ENCODE measurements at places on chromosomes 6 and 20.
A peak's percentile ranks its signal among the peaks of the same experiment; 100 is the strongest.

DNA sequence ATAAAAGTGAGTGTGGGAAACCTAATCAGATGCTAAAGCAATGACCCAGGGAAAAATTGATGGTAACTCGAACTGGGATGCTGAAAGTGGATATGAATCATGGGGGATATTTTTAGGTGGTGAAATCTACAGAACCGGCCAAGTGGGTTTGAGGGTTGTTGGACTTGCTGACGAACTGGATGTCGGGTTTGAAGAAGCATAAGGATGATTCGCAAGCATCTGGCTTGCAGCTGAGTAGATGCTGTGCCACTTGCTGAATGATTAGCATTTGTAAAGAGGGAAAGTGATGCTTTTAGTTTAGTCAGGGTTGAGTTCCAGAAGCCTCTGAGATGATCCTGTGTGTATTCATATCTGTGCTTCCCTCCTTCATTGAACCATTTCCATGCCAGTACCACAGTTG, 54.9 kb downstream of the UBR2 start:
- DNase-seq = no peak

GRCh38 chr6:39224523-39225182, 4.6 kb downstream of the KCNK5 start:
- no peak for DNase-seq

DNA sequence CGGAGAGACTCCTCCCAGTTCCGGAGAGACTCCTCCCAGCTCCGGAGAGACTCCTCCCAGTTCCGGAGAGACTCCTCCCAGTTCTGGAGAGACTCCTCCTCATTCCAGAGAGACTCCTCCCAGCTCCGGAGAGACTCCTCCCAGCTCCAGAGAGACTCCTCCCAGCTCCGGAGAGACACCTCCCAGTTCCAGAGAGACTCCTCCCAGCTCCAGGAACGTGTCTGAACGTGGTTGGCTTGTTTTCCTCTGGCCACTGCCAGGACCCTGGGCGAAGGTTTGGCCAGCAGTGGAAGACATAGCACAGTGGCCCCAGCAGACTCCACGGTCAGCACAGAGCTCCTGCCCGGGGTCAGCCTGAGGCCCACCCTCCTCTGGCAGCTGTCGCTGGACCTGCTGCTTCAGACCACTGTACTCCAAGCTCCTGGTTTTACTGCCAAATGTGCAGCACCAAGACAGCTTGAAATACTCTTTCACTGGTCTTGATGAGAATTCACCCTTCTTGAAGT, 122.3 kb upstream of the AFDN start:
- DNase-seq = no peak

- DNase-seq = no peak
Observed at GRCh38 chr20:18258126-18258860, 30.0 kb upstream of the ZNF133 start.

GRCh38 chr6:35267446-35267845, 7.9 kb downstream of the ZNF76 start:
- no peak for DNase-seq

DNA sequence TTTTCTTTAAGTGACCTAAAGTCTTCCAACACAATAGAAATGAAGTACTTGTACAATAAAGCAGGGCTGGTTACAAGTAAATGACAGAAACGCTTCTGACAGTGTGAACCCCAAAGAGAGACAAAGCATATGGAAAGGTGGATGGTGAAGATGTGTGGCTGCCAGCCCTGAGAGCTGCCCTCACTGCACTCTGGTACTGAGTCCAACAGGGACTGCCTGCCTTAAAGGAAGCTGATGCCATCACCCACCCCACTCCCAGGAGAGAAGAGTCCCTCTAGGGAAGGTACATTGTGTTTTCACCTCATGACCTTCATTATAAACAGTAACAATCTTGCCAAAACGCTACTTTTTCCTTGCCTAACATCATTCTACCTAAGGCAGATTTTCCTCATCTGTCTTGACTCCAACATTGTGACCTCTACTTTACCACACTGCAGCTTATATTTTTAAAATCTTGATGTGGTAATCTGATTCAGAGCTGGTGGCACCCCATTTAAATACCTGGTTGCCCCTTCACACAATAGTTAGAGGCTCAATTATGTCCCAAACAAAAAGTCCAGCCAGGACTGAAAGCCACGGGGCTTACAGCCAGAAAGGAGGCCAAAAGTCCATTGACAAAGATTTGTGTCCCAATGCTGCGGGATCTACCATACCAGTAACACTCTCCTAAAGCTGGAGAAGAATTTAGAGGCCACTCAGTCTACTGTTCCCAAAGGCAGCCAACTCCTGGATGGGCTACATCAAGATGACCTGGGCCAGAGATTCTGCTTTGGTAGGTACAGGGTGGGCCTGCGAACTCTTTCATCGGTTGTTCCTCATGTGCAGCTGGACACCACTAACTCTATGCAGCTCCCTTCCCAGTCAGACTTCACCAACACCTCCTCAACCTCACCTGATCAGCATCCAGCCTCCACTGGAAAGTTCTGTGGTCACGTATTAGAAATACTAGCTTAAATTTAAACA, 4.4 kb downstream of the APMAP start:
- no peak for DNase-seq

GRCh38 chr6:16196260-16196983, 42.0 kb upstream of the GMPR start:
- no peak for DNase-seq

GRCh38 chr20:17938871-17939619, 29.5 kb downstream of the SNX5 start:
- DNase-seq = peak; percentile 46

GRCh38 chr6:14966096-14966905, 279.6 kb upstream of the JARID2 start:
- no peak for DNase-seq

DNA sequence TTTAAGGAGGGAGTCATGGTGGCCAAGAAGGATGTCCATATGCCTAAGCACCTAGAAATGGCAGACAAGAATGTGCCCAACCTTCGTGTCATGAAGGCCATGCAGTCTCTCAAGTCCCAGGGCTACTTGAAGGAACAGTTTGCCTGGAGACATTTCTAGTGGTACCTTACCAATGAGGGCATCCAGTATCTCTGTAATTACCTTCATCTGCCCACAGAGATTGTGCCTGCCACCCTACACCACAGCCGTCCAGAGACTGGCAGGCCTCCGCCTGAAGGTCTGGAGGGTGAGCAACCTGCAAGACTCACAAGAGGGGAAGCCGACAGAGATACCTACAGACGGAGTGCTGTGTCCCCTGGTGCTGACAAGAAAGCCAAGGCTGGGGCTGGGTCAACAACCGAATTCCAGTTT, 115.0 kb downstream of the HFE start:
- DNase-seq = no peak

GRCh38 chr20:21601799-21602198, 87.9 kb upstream of the NKX2-2 start:
- DNase-seq = no peak

- no peak for DNase-seq
Observed at GRCh38 chr6:11223286-11223864, 9.1 kb downstream of the NEDD9 start.

GRCh38 chr6:92887871-92888270, 531.5 kb downstream of the EPHA7 start:
- no peak for DNase-seq

DNA sequence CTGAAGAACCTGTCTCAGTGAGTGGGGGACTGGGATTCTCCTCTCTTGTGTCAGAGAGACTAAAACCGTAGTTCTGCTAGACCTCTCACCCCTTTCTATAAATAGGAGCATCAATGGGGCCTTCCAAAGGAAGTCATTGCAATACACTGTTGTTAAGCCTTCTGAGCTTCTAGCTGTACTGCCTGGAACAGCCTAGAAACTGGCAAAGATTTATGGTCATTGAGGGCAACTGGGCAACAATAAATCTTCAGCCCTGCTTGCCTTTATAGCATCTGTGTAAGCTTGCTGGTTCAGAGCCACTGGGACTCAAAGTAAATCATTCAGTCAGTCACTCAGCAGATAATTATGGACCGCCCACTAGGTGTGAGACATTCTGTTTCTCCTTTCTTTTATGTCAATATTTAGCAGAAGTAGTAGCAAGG, 53.2 kb downstream of the PPP1R14C start:
- no peak for DNase-seq

DNA sequence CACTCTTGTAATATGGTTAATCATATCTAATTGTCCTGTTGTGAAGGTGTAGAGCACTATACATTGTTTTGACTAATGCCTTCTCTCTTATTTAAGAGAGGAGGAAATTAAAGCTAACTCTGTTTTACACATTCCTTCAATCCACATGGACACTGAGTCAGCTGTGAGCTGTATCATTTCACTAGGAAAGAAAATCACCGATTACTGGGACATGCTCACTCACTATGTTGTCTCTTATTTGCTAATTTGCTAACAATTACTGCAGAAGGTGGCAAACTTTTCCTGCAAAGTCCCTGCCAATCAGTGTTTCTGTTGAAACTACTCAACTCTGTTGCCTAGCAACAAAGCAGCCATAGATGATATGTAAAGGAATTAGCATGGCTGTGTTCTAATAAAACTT, 98.2 kb downstream of the BCAS1 start:
- no peak for DNase-seq

DNA sequence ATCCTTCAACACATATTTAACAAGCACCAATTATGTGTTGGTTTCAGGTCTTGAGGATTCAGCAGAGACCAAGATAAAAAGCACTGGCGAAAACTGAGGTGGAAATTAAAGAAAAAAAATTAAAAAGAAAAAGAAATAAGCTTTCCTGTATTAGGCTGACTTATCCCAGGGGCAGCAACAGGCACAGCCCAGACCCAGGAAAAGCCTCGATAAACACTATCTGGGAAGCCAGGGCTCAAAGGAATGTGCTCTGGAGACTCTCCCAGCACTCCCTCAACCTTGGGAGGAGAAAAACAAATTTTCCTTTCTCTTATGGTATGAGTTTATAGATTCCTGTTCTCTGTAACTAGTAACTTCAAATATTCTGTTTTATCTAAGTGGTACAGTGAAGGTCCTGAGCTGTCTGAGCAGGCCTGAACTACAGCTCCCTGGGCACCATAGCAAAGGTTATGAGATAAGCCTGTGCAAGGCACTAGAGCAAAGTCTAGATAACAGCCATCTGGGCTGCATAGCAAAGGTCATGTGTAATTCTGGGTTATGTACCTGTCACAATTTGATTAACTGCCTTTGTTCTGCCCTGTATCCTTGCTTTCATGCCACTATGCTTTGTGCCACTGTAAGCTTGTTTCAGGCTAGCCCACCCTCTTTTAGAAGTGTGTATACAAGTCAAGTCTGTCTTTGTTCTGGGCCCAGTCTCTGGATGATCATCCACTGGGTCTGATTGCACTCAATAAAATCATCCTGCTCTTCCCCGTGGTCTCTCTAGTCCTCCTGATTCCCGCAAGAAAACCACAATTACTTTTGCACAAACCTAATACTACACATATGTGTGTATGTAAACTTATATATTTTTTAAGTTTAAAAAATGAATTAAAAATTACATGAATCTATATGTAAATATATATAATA, 54.0 kb downstream of the IL22RA2 start:
- no peak for DNase-seq

GRCh38 chr20:35318502-35319157, 26.4 kb upstream of the FAM83C start:
- DNase-seq = no peak

DNA sequence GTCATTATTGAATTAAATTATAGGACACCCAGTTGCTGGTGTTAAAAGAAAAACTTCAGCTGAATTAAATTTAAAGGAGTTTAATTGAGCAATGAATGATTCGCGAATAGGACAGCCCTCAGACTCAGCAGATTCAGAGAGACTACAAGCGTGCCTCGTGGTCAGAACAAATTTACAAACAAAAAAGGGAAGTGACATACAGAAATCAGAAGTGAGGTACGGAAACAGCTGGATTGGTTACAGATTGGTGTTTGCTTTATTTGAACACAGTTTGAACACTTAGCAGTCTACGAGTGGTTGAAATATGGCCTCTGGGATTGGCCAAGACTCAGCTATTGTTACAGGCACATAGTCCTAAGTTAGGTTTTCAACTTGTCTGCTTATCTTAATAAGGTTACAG, 25.8 kb upstream of the TNFRSF21 start:
- DNase-seq = no peak

DNA sequence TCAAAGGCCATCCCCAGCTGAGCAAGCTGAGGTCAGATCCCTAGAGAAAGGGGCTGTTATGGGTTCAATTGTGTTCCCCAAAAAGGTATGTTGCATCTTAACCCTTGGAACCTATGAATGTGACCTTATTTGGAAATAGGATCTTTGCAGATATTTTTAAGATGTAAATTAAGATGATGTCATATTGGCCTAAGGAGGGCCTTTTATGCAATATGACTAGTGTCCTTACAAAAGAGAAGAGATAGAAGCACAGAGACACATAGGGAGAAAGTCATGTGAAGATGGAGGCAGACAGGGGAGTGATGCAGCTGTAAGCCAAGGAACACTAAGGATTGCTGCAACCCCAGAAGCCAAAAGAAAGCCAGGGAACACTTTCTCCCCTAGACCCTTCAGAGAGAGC, 144.3 kb upstream of the TAB2 start:
- no peak for DNase-seq

DNA sequence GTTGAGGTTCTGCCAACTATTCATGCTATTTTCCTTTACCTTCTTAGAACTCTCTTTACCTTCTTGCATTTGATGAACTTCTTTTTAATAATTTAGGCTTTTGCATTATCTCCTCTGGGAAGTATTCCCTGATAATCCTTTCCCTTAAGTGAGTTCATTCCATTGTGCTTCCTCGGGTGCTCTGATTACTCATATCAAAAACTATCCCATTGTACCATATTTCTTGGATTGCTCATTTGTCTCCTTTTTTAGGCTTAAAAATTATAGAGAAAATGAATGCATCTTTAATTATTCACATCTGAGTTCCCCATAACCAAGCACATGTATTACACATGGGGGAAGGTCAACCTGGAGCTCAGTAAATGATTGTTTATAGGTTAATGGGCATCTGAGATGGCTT, 2.5 kb downstream of the CALHM4 start:
- no peak for DNase-seq

DNA sequence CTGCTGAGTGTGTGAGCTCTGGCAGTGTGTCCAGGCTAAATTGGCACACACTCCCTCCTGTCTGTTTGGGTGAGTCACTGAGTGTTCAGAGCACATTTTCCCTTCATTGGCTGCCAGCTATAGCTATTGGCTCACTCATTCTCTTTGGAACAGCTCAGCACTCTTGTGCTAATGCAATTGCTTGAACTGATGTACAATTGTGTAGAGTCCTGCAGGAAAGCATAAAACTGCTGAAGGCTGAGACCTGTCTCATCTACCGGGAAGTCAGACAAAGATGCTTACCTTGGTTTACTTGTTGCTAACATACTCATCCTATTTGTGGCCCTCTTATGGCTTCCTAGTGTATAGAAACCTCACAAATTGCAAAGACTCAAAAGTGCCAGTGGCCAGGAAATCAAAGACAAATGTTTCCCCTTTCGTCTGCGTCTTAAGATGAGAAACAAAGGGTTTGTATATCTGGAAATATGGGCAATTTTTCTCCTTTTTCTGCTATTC, 351.0 kb downstream of the BCKDHB start:
- DNase-seq = peak; percentile 60
